ENCODE measurements at places on chromosomes 1 and 21.
A peak's percentile ranks its signal among the peaks of the same experiment; 100 is the strongest.

DNA sequence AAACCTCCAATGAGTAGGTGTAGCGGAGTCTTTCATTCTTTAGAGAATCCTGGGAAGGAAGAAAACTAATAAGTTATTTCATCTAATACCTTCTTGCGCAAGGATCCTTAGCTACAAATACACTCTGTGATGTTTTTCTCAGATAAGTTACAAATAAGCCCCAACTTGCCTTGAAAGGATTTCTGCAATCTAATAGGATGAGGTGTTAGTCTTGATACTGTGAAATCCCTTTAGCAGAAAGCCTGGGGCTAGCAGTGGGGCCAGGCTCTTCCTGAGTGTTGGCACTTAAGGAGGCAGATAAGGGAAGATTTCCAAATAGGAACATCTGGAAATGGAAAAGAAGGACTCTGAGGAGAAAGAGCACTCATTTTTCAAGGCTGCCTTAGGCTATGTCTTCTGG is 168.0 kb upstream of the DAB1 start:
- DNase-seq = no peak

DNA sequence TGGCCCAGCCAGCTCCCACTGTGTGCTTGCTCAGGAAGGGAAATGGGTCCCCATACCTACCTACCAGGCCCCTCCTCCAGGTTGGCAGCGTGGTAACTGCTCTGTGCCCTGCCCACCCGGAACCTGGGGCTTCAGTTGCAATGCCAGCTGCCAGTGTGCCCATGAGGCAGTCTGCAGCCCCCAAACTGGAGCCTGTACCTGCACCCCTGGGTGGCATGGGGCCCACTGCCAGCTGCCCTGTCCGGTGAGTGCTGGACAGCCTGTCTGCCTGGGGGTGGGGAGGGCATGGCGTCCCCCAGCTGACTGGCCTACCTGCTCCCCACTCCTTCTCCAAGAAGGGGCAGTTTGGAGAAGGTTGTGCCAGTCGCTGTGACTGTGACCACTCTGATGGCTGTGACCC is 10.8 kb upstream of the LRRC71 start:
- no peak for DNase-seq

DNA sequence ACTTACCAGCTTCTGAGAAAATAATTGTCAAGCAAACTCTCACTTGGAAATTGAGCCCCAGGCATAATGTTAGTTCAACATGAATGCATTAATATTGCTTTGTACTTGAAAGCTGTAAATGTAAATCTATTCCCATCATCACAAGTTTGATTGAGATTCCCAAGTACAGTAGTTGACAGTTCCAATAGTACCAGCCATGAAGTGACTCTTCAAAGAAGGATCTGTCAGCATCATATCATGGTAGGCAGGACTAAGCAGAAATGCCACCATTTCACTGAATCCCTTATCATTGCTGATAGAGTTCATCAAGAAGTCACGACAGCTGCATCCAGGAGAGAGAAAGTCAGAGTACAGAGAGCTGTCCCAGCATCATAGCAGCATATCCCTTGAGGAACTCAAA is 348.7 kb downstream of the OMA1 start:
- DNase-seq = no peak

GRCh38 chr1:109802136-109802900 is 38.6 kb upstream of the EPS8L3 start:
- no peak for DNase-seq

- peak; percentile 57 for DNase-seq
These were observed 24.2 kb downstream of the TBX19 start for GRCh38 chr1:168304865-168305264.
